Fibroblast of mammary gland (primary cell): ENCODE measurements at places on chromosomes 16 and 17.
A peak's percentile ranks its signal among the peaks of the same experiment; 100 is the strongest.

GRCh38 chr17:55265311-55266021 is 706 bp downstream of the HLF start:
- no peak for DNase-seq

DNA sequence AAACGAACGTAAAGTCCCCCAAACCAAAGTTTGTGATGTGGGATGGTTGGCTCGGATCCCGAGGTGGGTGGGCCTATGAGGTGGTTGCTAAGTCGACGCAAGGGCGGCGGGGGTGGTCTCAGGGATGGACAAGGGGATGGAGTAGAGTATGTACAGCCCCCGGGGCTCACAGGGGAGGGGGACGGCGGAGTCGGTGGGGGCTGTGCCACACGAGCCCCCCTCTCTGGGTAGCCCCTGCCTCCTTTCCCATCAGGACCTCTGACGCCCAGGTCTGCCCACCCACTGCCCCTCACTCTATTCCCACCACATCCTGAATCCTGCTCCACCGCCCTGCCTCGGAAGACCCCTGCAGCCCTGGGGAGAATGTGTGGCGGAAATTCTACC is 15.2 kb downstream of the IL34 start:
- no peak for DNase-seq

DNA sequence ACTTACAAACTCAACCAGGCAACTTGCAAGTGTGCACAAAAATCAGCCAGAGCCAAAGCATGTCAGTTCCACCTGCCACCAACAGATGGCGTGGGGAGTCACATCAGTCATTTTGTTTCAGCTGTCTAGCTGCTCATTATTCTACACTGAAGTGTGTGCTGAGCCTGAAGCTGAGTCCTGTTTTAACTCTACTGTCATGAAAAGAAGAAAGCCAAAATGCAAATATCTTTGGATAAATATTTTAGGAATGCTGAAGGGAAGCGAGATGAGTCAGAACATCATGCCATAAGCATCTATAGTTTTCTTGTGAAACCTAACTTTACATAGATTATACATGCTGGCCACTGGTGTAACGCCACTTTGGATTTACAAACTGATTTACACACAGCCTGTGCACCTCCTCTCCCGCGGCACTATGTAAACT is 172.6 kb downstream of the CDK5R1 start:
- peak; percentile 66 for DNase-seq

GRCh38 chr17:73584987-73585386 is 59.3 kb downstream of the SDK2 start:
- DNase-seq: no peak

DNA sequence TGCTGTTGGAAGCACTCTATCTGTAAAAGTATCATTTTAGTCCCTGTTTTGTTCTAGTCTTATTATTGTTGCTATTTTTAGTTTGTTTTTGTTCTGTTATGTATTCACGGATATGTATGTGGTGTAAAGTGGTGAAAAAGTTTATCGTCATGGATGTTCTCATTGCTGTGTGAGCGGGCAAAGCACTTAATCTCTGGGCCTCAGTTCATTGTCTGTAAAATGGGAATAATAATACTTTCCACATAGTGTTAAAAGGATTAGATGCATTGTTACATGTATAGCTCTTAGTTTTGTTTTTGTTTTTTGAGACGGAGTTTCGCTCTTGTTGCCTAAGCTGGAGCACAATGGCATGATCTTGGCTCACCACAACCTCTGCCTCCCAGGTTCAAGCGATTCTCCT is 19.8 kb downstream of the TAOK1 start:
- DNase-seq: no peak

DNA sequence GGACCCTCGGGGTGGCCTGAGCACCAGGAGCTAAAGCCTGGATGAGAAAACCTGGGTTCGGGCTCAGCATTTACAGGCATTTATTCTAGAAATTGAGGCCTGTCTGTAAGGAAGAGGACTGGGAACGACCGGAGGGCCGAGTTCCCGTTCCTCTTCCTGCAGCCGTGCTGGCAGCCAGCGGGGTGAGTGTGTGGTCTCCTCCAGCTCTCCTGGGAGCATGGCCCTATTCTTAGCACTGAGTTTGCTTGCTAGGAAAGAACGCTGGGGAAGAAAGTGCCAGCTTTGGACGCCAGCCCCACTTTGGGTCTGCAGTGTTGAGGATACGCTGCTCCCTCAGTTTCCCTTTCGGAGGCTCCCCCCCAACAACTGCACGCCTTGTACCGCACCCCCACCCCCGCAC is 49.6 kb downstream of the MGAT5B start:
- DNase-seq: no peak

GRCh38 chr16:89593841-89594240 is 18.3 kb downstream of the CPNE7 start:
- no peak for DNase-seq

- peak; percentile 94 for DNase-seq
Measured at GRCh38 chr17:73770115-73770848, 126.0 kb upstream of the SDK2 start.

DNA sequence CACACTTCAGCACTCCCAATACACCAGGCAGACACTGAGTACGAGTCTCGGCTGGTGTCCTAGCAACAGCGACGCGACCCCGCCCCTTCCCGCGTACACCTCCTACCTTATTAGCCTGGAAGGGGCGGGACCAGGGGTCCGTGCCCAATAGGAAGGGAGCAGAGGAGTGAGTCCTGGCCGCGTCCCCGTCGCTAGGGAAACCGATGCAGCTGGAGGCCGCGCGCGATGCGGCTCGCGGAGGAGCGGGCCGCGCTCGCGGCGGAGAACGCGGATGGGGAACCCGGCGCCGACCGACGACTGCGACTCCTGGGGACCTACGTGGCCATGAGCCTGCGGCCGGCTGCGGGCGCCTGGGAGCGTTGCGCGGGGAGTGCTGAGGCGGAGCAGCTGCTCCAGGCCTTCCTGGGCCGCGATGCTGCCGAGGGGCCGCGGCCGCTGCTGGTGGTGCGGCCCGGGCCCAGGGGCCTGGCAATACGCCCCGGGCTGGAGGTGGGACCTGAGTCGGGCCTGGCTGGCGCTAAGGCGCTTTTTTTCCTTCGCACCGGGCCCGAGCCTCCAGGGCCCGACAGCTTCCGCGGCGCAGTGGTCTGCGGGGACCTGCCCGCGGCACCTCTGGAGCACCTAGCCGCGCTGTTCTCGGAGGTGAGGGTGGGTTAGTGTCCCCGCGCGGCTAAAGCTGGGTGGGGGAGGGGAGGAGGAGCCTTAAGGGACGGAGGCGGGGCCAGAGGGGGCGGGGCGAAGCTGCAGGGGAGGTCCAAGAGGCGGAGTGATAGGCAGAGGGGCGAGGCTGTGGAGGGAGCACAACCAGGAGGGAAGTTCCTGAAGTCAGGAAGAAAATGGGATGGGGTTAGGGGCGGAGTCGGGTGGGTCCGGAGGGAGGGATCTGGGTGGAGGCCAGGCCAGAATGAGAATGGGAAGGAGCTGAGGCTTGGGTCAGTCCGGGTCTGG is at the start of gene DNAH9:
Gene DNAH9 (plus strand): TSS at position 197 of the 948 bp plus-strand sequence. CDS start 29 bp downstream, at position 226.
- DNase-seq: peak; percentile 60

GRCh38 chr16:48367441-48368049 is 17.7 kb downstream of the SIAH1 start:
- peak; percentile 22 for DNase-seq

- DNase-seq: no peak
Measured at GRCh38 chr16:25413975-25414374, 156.3 kb upstream of the ZKSCAN2 start.

DNA sequence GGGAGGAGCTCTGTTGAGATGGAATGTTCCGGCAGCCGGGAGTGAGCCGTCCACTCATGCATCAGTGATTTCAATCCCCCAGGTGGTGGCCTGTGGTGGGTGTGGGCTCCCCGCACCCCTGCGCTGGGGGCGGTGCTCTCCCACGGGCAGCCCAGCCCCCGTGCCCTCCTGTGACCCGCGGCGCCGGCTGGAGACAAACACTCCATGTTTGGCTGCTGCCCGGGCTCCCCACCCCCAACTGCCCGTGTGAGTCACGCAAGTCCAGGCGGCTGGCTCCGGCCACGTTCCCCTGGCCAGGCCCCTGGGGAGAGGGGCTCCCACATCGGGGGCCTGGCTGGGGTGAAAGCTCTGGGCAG is 29.4 kb downstream of the CACNA1H start:
- DNase-seq: peak; percentile 51

DNA sequence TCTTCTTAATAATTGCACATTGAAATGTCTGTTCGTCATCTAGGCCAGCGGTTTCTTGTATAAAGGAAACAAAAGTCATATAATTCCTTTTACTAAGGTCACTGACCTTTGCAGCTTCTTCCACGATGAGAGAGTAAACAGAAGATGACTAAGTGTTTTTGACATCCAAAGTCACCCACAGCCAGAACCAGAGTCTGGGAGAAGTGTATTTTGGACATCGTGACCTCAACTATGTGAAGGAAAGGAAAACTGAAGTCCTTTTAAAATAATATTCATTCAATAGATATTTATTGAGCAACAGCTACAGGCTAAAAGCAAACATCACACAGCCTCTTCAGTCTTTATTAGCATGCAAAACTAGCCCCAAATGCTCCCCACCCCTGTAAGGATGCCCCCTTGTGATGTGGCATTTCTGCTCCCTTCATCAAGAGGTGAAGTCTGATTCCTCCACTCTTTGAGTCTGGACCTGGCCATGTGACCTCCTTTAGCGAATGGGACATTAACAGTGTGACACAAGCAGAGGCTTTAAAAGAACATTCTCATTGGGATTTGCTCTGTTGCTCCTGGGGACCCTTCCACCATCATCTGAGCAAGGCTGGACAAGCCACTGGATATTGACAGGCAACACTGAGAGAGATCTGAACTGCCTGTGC is 8.1 kb upstream of the PMP22 start:
- peak; percentile 98 for DNase-seq

DNA sequence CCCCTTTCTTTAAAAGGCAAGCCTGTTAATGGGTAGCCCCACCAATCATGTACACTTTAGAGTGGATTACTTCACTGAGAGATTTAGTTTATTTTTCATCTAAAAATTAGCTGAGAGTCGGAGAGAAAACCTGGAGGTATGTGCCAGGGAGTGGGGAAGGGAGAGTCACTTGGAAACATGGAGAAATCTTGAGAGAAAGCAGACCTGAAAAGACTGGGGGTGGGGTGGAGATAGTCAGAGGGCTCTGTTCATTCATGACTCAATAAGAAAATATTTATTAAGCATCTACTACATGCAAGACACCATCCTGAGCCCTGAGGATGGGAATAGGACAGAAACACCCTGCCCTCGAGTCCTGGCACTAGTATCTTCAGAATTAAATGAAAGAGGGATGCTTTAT is 27.4 kb upstream of the RCVRN start:
- DNase-seq: peak; percentile 48

DNA sequence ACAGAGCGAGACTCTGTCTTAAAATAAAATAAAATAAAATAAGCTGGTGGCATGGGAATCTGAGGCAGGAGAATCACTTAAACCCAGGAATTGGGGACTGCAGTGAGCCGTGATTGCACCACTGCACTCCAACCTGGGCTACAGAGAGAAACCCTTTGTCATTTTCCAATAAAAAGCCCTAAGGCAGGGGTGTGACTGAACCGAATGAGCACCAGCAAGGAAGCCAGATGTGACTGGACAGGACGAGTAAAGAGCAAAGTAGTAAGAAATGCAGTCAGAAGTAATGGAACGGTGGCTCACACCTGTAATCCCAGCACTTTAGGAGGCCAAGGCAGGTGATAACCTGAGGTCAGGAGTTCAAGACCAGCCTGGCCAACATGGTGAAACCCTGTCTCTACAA is 3.8 kb upstream of the RPL23 start:
- DNase-seq: no peak

GRCh38 chr16:11603331-11603750 is 16.6 kb upstream of the LITAF start:
- no peak for DNase-seq

DNA sequence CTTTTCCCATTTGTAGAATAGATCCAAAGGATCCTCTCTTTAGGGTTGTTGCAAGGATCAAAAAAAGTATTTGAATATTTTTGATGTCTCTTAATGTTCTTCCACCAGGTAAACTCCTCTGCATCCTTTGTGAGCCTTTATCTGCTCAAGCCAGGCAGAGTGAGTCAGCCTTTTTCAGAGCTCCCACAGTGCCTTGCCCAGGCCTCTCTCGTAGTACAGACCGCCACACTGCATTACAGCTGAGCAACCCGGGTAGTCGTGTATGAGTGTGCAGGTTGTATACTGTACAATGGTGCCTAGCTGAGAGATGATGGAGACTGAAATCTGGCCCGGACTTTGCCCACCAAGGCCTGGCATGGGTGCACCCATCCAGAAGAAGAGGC is 20.9 kb downstream of the RHBDL3 start:
- DNase-seq: no peak

DNA sequence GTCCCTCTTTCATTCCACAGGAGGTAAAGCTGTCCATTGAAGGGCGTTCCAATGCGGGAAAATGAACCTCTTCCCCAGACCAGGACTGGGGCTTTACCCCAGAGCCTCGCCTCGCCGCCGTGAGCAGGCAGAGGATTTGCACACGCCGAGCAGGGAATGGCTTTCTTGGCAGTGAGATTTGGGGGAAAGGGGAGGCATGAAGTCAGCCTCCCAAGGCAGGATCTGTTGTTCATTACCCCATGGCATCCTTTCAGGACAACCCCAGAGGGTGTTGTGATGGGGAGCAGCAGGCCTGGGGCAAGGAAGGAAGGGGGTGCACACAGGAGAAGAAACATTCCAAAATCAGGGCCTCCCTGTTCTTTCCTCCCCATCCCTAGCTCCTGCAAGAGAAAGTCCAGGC is 6.0 kb downstream of the ATXN1L start:
- peak; percentile 44 for DNase-seq

DNA sequence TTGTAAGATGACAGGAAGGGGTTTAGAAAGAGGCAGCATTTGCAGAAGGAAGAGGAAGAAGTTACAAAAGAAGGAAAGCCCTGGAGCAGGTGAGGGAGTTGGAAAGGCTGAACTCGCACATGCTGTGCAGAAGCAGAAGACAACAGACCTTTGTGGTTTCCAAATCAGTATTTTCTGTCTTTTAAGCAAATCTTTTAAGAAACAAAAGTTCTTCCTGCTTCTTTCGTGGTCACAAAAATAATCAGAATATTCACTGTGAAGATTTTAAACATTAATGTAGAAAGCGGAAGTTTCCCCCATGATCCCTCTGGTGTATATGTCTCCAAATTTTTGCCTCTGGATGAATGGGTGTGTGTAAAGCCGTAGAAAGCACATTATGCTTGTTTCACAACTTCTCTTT is 25.8 kb downstream of the ZNRF1 start:
- no peak for DNase-seq

- peak; percentile 19 for DNase-seq
Measured at GRCh38 chr17:22600644-22601298, 908.4 kb downstream of the KCNJ18 start.
